ENCODE measurements at places on chromosomes 4 and X.

DNA sequence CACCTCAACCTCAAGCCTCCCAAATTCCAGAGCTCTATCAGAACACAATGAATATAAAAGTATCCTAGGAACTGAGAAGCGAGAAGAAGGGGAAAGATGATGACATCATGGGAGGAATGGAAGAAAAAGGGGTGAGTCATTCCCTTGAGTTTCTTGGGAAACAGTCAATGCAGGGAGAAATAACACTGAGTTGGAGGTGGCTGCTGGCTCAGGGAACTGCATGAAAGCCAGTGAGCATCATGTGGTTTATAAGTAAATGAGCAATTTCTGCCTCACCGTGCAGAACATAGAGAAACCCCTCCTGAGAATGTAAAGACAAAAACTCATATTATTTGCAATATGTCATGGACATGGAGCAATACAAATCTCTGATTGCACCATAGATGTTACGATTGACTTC, 73.3 kb downstream of the SHOX start:
- no peak for DNase-seq

DNA sequence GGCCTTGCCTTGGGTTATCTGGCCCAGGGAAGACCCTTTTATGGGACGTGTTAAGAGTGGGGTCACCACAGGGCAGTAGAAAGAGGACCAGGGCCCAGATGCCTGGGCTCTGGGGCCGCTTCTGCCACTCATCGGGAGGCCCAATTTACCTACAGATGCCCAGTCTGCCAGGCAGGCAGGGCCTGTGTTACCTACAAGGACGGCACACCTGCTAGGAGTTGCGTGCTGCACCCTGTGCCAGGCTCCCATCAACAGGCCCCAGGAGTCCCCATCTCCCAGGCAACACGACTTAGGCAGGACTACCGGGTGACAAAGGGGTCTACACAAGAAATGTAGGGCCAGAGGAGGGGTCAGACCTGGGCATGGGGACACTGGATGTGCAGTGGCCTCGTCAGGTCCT, 34.6 kb downstream of the WDR1 start:
- no peak for DNase-seq

DNA sequence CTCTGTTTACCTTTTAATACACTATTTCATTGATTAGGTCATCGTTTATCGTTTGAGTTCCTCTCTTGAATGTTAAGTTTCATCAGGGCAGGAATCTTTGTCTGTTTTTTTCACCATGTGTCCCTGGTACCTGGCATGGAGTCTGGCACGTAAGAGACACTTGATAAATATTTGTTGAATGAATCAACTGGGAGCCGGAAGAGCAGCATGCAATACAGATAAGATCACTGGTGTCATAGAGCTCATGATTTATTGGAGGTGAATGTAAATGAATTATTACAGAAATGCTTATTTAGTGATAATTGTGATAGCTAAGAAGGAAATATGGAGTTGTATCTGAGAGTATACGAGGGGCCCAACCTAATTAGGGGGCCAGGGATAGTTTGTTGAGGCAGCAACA, 62.8 kb downstream of the UCHL1 start:
- no peak for DNase-seq

GRCh38 chr4:170339522-170339921, 249.8 kb upstream of the AADAT start:
- DNase-seq = no peak

- no peak for DNase-seq
Observed at GRCh38 chrX:88944661-88945060, 197.6 kb downstream of the CPXCR1 start.

- no peak for DNase-seq
Observed at GRCh38 chr4:1900624-1901023, 29.4 kb downstream of the NSD2 start.

DNA sequence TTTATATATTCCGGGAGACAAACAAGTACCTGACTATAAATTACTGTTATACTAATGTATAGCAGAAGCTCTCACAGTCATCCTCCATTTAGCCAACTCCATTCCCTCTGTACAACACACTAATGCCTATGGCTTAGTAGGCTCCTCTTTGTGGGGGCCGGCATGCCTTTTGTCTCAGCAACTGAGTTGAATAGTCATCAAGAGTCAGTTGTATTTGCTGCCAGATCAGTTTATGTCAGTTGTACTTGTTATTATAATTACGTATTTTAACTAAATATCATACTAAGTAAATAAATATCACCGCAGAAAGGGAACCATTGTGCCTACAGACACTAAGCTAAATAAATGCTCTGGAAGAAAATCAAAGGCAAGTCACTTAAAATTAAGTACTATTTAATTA, 9.9 kb downstream of the PRMT9 start:
- DNase-seq = no peak

- no peak for DNase-seq
Observed at GRCh38 chr4:7788694-7789425, 150.8 kb downstream of the AFAP1 start.

DNA sequence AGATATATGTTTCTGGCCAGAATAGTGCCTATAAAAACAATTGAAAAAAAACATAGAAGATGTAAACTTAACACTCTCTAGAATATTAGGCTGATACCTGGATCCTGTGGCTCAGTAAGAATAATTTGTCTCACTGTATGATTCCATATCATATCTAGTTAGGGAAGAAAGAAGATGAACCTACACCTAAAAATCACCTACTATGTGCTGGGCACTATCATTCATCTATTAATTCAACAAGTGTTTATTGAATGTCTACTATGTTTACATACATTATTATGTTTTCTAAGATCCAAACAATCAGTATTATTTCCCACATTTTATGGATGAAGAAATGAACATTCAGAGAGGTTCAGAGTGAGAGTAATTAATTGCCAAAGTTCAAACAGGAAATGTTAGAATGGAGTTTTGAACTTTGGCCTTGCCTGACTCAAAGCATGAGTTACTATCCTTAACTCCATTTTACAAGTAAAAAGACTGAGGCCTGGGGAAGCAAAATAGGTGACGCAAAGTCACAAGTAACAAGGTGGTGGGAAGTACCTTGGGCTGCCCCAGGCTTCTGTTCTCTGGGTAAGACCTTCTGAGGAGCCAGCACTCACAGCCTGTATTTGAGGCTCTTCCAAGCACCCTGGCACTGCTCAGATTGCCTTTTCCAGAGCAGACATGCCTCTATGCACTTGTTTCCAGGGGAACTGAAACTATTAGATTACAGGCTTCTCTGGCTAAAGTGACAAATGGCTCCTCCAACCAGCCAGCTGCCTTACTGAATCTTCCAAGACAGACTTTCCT, 111.1 kb upstream of the ACSL4 start:
- no peak for DNase-seq

DNA sequence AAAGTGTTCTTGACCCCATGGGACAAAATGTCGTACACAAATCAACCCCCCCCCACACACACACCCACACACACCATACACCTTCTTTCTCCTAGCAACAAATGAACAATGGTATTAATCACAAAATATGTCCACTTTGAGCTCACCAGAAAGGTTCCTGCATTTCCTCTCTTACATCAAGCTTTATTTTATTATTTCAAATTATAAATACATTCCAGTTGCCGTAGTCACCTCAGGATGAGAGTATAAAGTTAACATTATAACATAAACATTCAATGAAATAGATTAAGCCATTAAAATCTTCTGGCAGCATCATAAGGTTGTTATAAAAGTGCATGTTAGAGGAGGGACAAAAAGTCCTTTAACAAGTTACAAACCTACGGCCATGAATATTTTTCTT, 7.3 kb downstream of the XK start:
- DNase-seq = no peak

- DNase-seq = no peak
Observed at GRCh38 chr4:40811956-40812355, 62.2 kb downstream of the NSUN7 start.

- DNase-seq = no peak
Observed at GRCh38 chr4:98614662-98615061, 43.7 kb downstream of the TSPAN5 start.

- DNase-seq = no peak
Observed at GRCh38 chrX:40170830-40171512, 73.2 kb upstream of the BCOR start.

DNA sequence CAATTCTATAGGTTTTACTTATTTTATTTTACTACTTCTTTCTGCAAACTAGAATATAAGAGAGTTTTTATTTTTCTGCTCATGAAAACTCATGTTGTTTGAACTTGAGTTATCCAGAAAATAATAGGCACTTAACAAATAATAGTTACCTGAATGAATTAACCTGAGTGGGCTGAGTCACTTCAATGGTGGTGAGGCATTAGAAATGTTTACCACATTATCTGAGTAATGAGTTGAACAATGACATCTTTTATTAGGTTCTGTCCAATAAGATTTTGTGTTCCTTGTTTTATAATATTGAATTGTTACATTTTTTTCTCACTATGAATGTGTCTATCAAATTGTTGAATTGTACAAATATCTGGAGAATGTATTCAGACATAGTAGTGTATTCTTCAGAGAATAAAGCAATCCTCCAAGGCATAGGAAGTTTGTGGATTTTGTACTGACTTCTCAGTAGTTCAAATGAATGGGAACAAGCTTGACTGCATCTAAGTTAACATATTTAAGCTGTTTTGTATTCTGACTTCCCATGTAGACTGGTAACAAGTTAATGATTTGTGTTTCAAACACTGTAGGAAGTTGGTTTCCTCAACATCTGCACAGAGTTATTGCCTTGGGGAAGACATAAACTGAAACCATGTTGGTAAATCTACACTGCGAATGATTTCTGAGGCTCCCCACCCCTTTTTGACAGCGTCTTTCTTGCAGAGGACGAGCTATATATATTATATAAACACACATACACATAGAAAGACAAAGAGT, 1808.9 kb upstream of the TENM3 start:
- no peak for DNase-seq

DNA sequence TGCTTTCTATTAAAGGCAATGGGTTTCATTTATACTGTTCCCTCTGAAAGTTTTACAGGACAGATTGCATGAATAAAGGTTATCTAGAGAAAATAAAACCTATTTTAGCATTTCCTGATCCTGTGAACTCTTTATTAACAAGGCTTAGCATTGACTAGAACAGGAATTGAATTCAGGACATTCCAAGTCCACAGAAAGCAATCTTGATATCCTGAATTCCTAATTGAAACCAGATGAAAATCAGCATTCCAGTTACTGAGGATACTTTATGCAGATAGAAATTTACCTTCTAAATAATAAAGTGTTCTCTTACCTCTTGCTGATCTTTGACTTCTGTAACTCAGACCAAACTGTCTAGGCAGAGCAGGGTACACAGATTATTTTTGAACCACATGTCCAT, 151.4 kb downstream of the ZNF518B start:
- DNase-seq = no peak

DNA sequence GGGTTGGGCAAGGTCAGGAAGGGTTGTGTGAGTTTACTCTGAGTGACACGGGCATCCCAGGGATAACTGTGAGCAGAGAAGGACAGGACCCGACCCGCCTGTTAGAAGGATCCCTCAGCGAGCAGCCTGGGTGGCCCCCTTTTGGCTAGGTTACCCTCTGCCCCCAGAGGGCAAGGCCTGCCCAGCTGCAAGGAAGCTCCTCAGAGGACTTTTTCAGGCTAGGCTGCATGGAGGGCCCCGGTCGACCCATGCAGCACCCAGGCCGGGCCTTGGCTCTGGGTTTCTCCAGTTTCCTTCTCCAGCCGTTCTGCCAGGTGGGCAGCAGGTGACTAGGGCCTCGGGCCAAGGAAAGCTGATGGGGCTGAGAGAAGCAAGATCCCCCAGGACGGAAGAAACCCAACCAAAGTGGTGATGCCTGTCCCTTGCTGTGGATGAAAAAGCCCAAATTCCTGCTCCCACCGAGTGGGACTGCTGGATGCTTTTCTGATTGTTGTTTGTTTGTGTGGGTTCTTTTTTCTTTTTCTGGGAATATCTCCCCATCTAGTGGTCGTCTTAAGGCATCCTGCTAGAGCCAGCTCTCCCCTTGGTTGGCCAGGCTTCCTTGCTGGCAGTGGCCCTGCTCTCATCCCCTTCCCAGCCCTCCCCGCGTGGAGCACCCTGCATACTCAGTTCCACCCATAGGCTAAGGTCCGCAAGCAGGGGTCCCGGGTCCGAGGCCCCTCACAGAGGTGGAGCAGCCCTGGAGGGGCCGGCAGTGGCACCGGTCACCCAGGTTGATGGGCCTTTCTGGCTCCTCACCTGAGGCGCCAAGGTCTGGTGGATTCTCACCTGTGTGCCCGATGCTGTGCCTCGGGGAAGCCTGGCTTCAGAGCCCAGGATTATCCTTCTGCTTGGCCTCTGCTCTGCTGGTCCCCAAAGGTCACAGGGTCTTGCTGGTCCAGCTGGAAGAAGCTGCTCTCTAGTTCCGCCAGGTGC, 1.8 kb downstream of the ZFP92 start:
- DNase-seq = no peak

GRCh38 chr4:53199356-53199755, 166.5 kb downstream of the SCFD2 start:
- DNase-seq = no peak

GRCh38 chr4:168387091-168387490, 68.5 kb upstream of the DDX60 start:
- no peak for DNase-seq

DNA sequence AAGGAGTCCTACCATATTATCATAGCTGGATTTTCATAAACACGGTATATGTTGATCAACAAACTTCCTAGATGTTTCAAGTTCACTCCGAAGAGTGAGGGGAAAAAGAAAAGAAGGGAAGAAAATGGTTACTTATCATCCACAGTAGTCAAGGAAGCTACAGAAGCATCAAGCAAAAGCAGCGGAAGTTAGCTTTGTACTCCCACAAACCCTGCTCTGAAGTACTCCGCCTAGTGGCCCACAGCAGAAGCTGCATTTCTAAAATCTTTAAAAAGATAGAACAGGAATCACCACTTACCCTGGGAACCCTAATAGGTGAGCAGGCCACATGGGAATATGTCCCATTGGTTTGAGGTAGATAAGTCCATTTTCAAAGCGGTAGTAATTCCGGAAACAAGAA, 28.5 kb upstream of the FRG1 start:
- no peak for DNase-seq

GRCh38 chrX:17750436-17750835, 13.1 kb downstream of the SCML1 start:
- DNase-seq = no peak

DNA sequence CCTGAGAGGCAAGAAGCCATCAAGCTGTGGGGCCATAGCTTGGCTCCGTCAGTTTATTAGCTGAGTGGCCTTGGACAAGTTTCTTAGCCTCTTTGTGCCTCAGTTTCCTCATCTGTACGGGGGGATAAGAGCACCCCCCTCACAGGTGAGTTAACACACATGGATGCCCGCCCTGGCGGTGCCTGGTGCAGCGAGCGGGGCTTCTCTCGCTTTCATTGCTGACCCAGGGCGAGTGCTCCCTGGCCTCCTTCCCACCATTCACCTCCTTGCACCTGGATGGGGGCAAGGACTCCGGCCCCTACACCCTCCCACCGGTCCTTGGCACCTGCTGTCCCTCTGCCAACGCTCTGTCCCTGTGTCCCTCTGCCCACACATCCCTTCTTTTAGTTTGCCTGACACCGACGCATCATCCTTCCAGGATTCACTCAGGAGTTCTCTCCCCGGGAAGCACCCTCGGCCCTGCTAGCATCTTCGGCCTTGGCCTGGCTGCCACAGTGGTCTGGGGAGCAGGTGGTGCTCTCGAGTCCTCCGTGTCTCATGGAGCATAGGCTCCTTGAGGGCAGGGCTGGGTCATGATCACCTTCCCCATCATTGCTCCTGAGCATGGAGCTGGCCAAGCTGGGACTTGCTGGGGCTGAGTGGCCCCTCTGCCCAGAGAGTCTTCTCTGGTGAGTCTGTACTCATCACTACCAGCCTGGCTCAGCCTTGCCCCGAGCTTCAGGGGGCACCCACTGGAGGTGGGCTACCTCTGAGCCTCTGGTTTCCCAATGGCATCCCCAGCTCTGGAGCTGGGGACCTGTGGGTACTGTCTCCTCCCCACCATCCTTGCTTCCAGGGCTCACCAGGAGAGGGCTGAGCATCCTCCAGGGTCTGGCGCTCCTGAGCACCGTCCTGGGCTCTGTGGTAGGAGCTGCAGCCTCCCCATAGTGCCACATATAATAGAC, 53.8 kb upstream of the SORCS2 start:
- DNase-seq = no peak
